ENCODE measurements at places on chromosomes 11 and 22. TPM values are rescaled to one million over a fixed set of nuclear protein-coding genes. Genes with fewer than 3 reads are reported as not detected.

DNA sequence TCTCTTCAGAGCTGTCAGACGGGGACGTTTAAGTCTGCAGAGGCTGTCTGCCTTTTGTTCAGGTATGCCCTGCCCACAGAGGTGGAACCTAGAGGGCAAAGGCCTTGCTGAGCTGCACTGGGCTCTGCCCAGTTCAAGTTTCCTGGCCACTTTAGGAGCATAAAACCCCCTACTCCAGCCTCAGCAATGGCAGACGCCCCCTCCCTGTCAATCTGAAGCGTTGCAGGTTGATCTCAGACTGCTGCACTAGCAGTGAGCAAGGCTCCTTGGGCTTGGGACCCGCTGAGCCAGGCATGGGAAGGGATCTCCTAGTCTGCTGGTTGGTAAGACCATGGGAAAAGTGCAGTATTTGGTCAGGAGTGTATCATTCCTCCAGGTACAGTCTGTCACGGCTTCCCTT, 66.6 kb upstream of the TP53I11 start:
- no peak for DNase-seq

GRCh38 chr11:64799623-64800302, 3.3 kb downstream of the MAP4K2 start:
- no peak for DNase-seq

DNA sequence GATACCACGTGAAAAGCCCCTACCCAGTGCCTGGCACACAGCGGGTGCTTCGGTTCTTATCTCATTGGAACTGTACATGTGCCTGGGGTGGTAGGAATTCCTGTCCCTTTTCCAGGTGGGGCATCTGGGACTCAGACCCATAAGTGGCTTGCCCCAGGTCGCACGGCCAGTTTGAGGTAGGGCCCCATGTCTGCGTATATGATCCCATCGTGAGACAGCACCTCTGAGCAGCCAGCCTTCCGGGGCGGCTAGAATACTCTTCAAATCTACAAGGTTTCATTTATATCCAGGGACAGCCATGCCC, 33.5 kb upstream of the SMIM38 start:
- no peak for DNase-seq

GRCh38 chr11:126122863-126123262, 60.2 kb upstream of the CDON start:
- DNase-seq = no peak

GRCh38 chr22:49097966-49098365, 729.7 kb downstream of the BRD1 start:
- DNase-seq = no peak

- DNase-seq = no peak
Measured at GRCh38 chr11:69425895-69426544, 55.4 kb upstream of the LINC01488 start.

DNA sequence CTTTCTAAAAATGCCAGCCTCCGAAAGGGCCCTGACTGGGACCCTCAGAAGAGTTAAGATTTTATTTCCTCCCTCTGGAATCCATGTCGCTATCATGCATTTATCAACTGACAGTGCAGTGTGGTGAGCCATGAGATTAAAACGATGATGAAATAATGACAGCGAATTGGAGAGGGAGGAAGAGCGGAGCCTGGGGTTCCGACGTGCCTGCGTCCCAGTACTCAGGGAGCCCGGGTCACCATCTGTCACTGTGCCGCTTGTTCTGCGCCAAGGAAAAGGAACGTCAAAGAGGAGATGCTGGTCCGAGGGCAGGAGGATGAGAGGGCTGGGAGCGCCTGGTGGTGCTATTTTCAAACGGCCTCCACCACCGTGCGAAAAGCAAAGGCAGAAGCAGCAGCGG, 46.2 kb downstream of the MACROD1 start:
- no peak for DNase-seq

GRCh38 chr11:129729216-129729615, 86.4 kb upstream of the TMEM45B start:
- no peak for DNase-seq

GRCh38 chr11:3882655-3883054, 27.2 kb downstream of the STIM1 start:
- no peak for DNase-seq

DNA sequence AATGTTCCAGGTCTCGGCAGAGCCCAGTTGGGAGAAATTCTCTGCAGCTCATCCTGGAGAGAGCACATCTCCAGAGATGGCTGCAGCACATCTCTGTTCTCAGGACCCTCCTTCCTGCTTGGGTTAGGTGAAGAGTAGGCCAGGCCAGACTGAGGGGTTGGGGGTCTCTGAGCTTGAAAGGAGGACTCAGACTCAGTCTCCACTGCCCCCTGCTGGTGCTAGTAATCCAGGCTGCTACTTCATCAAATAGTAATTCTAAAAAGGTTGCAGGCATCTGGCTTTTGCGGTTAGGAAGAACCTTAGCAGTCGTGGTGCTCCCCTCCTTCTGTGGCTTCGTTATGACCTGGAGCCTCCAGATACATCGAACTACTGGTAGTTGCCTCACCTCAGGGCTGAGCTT, 9.7 kb downstream of the TUB start:
- DNase-seq = peak; percentile 59

DNA sequence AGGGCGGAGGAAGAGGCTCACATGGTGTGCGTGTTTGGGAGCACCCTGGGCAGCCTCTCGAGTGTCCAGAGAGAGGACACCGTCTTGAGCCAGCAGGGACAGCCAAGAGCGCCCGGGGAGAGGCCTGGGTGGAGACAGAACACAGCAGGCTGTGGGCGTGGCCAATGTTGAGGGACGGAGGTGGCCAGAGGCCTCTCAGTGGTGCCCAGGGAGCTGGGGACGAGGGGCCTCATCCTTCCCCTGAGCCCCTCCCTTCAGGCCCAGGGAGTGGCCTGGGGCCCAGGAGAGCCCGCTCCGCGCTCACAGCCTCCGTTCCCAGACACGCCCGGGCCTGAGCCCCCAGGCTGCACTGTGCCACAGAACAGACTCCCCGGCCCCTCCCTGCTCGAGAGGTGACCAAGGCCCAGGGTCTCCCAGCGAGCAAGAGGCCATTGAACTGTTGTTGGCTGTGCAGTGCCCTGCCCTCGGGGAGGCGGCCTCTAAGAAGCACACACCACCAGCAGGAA, 48.4 kb downstream of the CDKN1C start:
- DNase-seq = no peak

GRCh38 chr11:20669820-20670684, 666 bp downstream of the NELL1 start:
- no peak for DNase-seq

GRCh38 chr22:28710107-28710506, 30.5 kb upstream of the TTC28 start:
- DNase-seq = no peak

GRCh38 chr22:19680287-19680881, 33.9 kb upstream of the SEPTIN5 start:
- DNase-seq = peak; percentile 62

DNA sequence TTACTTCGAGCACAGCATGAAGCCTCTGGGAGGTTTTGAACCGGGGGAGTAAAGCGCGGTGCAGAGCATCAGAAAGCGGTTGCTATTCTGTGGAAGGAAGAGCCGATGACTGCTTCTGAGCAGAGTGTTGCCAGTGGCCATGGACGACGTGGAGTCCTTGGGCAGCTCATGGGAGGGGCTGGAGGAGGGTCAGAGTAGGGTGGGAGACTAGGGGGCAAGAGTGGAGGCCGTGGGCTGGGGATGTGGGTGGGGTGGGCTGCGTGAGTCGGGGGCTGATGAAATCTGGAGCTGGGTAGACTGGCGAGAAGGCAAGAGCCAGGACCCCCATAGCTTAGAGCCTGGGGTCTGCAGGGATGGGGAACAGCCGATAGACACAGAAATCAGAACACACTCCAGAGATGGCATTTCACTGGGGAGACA, 40.2 kb downstream of the TBC1D22A start:
- no peak for DNase-seq

DNA sequence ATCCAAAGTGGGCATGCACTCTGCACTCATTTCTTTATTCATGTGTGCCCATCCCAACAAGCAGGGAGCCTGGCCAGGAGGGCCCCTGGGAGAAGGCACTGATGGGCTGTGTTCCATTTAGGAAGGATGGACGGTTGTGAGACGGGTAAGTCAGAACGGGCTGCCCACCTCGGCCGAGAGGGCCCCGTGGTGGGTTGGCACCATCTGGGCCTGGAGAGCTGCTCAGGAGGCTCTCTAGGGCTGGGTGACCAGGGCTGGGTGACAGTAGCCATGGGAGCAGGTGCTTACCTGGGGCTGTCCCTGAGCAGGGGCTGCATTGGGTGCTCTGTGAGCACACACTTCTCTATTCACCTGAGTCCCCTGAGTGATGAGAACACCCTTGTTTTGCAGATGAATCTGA, 129.3 kb upstream of the B3GAT1 start:
- peak; percentile 82 for DNase-seq

DNA sequence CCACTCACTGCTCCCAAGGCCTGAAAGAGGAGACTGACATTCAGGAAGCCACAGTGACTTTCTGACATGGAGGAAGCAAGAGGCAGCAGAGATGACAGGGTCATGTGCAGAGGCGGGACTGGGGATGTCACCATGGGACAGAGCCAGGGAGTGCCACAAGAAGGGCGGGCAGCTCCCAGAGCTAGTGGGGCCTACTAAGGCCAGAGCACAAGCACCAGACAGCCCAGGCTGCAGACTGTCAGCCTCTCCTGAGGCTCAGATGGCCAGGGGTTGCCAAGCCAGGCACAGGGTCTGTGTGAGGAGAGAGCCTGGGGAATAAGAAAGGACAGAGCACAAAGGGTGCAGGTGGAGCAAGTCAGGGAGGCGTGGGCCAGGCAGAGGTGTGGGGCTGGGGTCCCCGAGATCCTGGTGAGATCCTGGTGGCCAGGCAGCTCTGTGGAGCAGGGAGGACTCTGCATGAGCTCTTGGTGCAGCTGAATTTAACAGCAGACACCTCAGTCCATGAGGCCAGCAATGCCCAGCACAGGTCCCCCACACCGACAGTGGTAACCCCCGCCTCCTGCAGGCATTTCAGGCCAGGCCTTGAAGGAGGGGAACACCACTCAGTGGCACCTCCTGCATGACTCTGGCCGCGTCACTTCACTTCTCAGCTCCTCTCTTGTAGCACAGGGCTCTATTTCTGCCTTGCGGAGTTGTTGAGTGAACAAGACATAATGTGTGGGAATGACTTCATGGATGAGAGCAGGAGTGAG, 52.3 kb downstream of the SGSM3 start:
- no peak for DNase-seq

DNA sequence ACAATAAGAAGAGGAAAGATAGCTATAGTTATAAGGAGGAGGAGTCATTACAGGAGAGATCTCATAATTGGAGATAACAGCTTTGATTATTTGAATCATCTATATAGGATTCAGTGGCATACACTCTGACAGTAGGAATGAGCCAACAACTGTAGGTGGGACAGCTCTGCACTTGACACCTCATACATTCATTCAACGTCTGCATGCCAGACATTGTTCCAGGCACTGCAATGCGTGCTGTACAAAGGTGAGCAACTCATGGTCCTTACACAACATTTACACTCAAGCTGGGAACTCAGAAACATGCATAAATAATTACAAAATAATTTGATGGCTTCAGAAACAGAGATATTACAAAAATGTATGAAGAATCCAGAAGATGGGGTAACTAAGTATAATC, 154.3 kb downstream of the MSANTD4 start:
- DNase-seq = no peak

DNA sequence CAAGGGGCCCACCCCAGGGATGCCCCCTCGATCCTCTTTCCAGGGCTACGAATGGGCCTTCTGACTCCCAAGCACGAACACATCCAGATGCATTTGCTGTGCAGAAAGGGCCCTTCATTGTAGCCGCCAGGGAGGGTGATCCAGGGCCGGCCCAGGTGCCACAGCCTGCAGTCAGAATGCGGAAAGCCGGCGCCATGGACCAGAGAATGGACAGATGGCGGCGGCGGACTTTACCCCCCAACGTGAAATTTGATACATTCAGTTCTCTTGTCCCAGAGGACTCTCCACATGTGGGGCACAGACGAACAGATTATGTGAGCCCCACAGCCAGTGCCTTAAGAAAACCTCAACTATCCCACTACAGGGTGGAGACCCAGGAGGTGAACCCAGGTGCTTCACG, 87.2 kb downstream of the KIAA1671 start:
- DNase-seq = no peak

GRCh38 chr11:21430537-21430936, 761.2 kb downstream of the NELL1 start:
- DNase-seq = no peak

DNA sequence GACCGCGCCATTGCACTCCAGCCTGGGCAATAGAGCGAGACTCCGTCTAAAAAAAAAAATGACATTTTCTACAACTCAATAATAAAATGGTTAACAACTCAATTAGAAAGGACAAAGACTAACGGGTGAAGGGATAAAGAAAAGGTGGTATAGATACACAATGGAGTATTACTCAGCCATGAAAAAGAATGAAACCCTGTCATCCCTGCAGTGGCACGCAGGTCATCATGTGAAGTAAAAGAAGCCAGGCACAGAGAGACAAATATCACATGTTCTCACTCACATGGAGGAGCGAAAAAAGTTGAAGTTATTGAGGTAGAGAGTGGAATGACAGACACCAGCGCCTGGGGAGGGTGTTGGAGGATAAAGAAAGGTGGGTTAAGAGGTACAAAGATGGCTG, 39.0 kb downstream of the WNT7B start:
- DNase-seq = no peak

DNA sequence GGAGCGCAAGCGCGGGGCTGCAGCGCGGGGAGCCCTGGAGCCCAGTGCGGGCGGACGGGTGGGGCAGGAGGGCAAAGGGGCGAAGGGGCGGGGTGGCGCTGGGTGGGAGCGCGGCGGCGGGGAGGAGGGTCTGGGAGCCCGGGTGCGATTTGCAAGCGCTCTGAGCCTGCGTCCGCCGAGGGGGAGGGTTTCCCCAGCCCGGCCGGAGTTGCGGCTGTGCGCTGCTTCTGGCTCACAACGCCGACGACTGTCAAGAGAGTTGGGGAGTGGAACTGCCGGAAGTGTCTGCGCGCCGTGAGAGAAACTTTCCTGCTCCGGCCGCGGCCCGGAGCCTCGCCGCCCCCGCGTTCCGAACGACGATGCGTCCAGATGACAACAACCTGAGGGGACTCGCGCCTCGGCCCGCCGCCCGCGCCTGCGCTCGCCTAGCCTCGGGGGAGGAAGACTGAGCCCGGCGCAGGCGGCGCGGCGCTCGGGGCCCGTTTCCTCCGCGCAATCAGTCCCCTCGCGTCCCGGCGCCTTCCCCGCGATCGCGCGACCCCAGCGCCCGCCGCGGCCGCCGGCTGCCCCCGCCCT, at the start of gene ARHGAP42:
Gene ARHGAP42 (plus strand): TSS at position 235 of the 576 bp plus-strand sequence. CDS start 391 bp downstream, outside the sequence.
- no peak for DNase-seq

Gene RNF169
- total RNA-seq = 13.6 TPM

Gene IFITM10
- 1.5 TPM for total RNA-seq

Gene CHRDL2
- 0.67 TPM for total RNA-seq

Gene MYO7A
- 23.2 TPM for total RNA-seq

Gene ART1
- not detected for total RNA-seq

Gene MYBPC3
- 0.48 TPM for total RNA-seq

Gene TESMIN
- 0.55 TPM for total RNA-seq

Gene GPR83
- total RNA-seq = not detected

Gene HORMAD2
- total RNA-seq = not detected

Gene KCNJ1
- total RNA-seq = not detected

Gene ABCG4
- not detected for total RNA-seq

Gene KCTD14
- total RNA-seq = 1.4 TPM

Gene RELA
- total RNA-seq = 80.0 TPM

Gene MS4A15
- not detected for total RNA-seq

Gene OR52H1
- total RNA-seq = not detected

Gene SCN4B
- total RNA-seq = 2.3 TPM

Gene MUC5AC
- total RNA-seq = not detected

Gene TPH1
- 0.55 TPM for total RNA-seq

Gene DDIAS
- 1.7 TPM for total RNA-seq

All from mesenteric fat pad (tissue), 1 donor.